NCI-H187 (cell line): ENCODE measurements at places on chromosomes 16 and 17.

GRCh38 chr17:47693731-47694580, at the start of gene TBKBP1:
TSS of gene TBKBP1 (plus strand) at chr17:47694161. CDS start at chr17:47696113, 1,952 bp downstream.
- DNase-seq, result peak; percentile 12

DNA sequence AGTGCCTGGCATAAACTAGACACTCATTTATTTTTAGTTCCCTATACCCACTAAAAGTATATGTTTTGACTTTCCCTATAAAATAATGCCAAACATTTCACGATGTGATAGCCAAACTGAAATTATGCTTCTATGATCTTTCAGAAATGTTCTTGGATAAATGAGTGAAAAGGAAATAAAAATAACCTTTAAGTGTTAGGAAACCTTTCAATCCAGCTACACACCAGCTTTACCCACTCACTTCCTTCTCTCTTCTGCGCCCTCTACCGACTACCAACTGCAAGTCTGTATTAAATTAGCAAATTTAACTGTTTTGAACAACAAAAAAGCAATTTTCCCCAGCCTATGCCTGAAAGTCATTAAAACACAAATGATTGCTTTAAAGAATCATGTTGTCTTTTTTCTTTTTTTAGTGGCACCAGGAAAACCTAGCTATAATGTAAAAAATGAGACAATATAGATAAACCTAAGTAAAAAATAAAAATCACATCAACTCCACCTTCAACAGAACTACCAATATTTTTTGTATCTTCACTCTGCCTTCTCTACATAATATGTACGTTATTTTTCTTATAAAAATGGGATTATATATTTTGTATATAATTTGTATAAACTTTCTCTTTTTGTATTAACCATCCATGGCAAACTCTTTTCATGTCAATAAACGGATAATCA, 13.2 kb upstream of the TMEM100 start:
- no peak for DNase-seq

GRCh38 chr17:5719976-5720375, 135.7 kb upstream of the NLRP1 start:
- no peak for DNase-seq

DNA sequence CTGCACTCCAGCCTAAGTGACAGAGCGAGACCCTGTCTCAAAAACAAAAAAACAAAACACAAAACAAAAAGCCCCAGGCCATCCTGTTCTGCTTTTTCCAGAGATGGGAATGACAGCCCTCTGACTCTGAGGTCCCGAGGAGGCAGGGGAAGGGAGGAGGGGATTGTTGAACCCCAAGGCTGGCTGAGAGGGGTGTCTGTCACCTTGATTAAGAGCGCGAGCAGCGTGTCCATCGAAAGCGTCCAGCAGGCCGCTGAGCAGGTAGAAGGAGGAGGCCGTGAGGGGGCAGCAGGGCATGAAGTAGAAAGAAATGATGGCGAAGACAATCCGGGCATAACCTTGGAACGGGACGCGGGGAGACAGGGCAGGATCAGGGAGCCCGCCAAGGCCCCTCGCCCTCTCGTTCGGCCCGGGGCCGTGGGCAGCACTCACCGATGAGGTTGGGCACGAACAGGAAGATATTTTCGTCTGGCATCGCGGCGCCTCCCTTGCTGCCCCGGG, 593 bp downstream of the CDIPT start:
- no peak for DNase-seq

- DNase-seq, result no peak
Observed at GRCh38 chr17:5264893-5265292, 17.2 kb upstream of the RABEP1 start.

- DNase-seq, result no peak
Observed at GRCh38 chr17:74742153-74742515, 5.1 kb downstream of the RAB37 start.

DNA sequence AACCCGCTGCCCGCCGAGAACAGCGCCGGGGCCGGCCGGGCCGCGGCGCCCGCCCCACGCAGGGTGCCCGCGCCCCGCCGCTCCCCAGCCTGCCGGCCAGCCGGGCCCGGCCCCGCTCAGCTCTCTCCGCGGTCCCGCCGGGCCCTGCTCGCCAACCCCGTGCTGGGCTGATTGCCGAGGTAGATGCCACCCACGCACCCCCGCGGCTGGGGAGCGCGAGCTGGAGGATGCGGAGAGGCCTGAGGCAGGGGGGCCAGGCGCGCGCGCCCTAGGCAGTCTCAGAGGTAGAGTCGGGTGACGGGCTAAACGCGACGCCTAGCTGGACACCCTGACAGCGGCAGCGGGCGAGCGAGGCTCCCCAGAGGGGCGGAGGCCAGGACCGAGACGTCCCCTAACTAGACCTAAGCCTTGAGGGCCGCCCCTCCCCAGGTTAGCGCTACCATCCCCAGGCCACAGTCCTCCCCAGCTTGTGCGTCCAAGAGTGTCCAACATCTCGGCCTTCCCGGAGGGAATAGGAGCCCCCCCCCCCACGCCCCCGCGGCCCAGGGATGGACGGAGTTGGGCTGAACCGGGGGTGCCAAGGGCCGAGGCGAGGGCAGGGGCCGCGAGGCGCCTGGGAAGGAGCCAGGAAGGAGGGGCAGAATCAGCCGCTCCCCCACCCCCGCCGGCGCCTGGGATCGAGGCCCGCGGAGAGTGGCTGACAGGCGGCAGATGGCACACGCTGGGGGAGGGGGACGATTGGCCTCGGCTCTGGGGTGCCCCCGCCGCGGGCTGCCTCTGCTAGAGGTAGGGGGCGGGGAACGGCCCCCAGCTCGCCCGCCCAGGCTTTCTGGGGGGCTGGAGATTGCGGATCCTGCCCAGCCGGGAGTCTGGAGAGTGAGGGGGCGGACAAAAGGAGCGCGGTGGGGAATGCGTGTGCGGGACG, 2.5 kb upstream of the ZNF423 start:
- DNase-seq, result no peak

DNA sequence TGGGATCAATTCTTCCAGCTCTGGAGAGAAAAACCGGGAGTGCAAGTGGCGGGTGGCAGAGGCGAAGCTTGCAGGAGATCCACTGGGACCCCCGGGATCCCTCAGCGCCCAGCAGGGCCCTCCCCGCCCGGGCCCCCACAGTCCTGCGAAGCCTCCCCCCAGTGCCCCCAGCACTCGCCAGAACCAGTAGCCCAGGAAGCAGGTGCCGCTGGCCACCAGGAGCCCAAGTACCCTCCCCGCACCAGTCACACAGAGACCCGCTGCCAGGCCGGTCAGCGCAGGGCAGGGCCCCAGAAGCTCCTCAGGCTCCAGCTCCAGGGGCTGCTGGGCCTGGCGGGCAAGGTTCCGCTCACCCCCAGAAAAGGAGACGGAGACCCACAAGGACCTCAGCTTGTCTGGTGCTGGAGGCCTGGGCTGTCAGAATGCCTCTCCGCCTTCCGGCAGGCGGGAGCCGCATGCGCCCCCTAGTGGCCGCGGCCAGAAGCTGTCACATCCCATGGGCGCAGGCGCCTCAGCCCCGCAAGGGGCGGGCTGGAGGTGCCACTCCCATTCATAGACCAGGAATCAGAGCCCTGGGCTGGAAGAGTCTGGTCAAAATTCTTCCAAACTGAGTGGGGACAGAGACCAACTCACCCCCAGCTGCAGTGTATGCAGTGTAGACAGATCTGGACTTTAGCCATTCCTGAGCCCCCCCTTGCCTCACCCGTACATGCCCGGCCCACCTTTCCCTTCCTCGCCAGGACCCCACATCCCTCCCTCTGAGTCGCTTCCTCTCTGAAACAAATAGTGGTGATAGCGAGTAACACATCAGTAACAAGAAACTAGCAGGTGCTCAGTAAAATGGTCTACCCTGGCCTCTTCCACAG, 1002.3 kb downstream of the KCNJ18 start:
- DNase-seq, result no peak
